Renal cortex interstitium (tissue), 15 donors: ENCODE measurements at places on chromosomes 5 and 9.

GRCh38 chr9:137168904-137169856 lies 671 bp downstream of the LRRC26 start:
- peak; percentile 18 for DNase-seq

DNA sequence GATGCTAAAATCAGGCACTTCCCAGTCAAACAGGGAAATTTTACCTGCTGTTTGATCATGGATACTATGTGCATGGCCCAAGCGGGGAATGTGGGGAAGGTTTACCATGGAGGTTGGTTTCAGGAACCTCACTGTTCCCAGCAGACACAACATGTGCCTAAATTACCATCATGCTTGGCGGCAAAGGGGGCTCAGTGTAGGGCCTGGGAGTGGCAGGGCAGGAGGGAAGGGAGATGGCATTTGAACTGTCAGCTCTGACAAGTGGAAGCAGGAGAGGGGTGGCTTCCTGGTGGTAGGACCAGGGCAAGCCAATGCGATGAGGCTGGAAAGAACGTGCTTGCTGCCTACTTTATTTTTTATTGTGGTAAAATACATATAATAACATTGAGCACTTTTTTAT lies 71.7 kb upstream of the SLC25A51 start:
- no peak for DNase-seq

DNA sequence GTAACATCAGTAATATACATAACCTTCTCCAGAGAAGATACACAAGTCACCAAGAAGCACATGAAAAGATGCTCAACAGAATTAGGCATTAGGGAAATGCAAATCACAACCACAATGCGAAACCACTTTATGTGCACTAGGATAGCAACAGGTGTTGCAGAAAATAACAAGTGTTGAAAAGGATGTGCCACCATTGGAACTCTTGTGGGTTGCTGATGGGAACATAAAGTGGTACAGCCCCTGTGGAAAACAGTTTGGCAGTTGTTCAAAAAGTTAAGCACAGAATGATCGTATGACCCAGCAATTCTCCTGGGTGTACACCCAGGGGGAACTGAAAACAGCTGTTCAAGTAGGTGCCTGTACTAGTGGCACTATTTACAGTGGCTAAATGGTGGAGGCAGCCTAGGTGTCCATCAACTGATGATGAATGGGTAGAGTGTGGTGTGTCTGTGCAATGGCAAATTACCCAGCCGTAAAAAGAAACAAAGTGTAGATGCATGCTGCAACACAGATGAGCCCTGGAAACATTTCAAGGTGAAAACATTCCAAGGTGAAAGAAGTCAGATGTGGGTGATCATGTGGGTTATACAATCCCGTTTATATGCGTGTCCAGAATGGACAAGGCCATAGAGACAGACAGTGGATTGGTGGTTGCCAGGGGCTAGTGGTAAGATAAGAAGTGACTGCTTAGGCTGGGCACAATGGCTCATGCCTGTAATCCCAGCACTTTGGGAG lies 27.2 kb downstream of the CCDC69 start:
- no peak for DNase-seq

DNA sequence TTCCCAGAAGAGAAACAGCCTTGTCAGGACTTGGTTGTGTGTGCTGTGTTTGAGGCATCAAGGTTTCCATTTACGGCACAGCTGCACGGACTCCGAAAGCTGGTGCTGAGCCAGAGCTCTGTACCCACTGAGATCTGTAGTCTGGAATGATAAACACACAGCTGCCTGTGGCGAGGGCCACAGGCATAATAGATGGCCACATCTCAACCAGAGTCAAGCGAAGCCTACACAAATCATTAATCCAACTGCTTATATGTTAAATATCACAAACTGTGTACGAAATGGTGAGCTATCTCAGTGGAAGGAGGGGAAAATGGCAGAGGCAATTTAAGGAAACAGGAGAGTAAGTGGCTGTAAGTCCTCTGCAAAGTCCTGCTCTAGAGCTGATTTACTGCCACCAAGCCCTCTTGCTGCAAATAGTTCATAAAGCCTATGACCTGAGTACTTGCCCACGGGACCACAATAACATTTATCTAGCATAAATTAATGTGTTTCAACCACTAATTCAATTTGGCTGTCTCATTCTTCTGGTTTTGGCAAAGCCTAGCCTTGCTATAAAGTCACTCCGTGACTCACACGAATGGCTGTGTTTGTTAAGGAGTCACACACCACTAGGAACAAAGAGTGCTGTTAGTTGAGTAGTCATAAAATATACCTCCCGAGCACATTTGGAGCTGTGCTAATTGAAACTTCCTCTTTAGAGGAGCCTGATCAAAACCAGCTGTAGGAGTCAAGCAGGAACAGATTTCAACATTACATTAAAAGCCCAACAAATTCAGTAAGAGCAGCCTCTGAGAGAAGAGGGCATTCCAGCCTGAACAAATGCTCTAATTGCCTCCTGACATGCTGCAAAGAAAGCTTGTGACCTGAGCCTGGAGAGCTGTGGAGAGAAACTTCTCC lies 738.6 kb upstream of the ZNF608 start:
- peak; percentile 84 for DNase-seq

DNA sequence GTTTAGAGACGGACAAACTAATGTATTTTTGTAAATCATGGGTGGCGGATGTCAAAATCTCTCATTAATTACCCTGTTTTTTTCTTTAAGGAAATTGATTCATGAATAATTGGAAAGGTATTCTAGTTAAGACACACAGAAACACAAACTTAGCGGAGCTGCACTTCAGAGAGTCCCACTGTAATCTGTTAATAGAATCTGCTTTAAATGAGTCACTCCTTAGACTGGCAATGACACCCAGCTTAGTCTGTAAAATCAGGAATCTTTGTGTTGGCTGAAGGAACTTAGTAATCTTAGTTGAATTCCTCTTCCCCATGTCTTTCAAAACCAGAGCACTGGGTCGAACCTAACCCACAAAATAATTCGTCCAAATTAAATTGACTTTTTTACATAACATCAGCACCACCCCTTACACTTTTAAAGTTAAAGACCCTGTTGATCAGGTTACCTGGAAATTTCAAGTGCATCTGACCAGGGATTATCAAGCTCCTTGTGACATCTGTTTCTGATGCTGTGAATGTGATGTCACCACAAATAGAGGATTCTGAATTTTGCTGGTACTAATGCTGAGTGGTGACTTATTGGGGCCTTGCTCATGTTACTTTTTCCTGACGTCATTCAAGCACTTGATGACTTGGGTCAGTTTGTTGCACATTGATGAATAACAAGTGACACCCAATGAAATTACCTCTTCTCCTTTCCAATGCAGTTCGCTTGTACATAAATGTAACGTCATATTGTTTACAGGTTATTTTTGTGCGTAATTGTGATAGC lies 313.6 kb downstream of the KCTD16 start:
- DNase-seq: no peak

- no peak for DNase-seq
Observed at GRCh38 chr9:104970271-104970987, 42.5 kb upstream of the ABCA1 start.

DNA sequence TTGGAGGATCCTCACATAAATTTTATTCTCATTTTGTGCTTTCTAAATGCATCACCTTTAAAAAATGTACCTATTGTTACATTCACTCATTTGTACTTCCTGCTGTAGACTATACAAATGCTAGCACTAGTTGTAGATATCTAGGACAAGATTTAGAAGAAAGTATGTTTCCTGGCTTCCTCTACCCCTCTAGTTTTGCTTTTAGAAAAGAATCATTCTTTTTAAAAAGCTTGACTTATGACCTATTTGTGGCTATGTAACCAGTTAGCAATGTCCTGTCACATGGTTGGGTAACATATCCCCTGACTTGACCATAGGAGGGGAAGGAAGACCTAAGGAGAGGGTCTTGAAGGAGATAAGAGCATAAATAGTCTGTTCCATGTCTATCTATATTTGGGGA lies 13.3 kb downstream of the CAMK4 start:
- no peak for DNase-seq

GRCh38 chr9:83472221-83472665 lies 66.0 kb downstream of the FRMD3 start:
- DNase-seq: no peak

DNA sequence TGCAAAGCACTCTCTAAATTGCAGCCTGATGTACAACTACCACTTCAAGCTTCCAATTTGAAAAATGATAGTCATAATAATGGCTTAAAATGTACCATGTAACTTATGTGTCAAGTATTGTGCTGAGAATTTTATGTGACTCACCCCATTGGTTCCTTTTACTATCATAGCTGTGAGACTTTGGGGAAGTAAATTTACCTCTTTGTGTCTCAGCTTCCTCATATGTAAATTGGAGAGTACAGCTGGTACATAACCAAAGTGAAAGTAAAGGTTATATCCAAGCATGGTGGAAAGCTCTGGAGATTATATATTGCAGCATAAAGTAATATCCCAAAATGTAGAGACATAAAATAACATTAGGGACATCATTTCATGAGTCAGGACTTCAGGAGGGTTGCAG lies 2200.4 kb upstream of the C9orf72 start:
- no peak for DNase-seq

- DNase-seq: no peak
Observed at GRCh38 chr5:179930788-179931473, 23.2 kb upstream of the TBC1D9B start.

GRCh38 chr5:1009359-1010180 lies 968 bp downstream of the NKD2 start:
- no peak for DNase-seq

DNA sequence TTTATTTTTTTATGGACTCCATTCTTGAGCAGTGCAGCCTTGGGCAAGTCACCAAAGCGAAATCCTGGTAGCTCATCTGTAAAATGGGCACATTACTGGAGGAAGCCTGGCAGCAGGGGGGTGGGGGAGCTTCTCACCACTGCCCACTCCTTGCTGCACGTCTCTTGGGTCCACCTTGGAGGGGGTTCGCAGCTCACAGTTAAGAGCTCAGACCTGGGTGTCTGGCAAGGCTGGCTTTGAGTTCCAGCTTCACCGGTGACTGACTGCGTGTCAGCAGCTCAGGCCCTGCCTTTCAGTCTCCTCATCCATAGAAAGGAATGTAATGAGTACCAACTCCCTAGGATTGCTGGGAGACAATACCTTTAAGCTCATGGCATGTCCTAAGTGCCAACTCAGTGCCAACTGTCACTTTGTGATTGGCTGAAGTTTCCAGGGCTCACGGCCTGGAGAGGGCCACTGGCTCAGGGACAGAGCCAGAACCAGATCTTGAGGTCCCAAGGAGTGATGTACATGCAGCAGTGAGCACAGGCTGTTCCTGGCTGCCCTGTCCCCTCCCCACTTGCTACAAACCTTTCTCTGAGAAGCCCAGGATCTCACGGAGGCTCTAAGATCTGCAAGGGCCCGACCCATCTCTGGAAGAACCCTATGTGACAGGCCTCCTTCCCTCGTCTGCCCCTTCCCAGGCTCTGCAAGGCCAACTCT lies 72.9 kb downstream of the C9orf50 start:
- DNase-seq: no peak

GRCh38 chr5:153153086-153153485 lies 337.4 kb upstream of the GRIA1 start:
- no peak for DNase-seq

- DNase-seq: no peak
Observed at GRCh38 chr9:68983008-68983411, 30.9 kb downstream of the PRKACG start.

DNA sequence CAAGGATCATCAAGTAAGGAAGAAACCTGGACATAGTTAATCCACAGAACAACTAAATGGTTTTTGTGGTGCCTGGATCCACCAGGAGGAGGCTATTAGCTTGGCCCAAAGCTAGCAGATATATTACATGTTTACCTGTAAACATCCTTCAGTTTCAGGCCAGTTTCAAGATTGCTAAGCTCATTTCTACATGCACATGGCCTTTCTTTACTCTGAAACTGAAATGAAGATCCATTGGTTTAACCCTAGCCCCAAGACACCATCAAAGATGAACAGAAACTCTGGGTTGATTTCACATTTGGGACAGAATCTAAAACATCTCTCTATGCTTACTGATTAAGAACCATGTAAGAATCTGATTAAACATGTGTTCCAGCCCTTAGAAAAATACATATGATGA lies 611.8 kb downstream of the TLE1 start:
- no peak for DNase-seq

GRCh38 chr5:105978011-105978410 lies 1692.7 kb downstream of the EFNA5 start:
- no peak for DNase-seq

DNA sequence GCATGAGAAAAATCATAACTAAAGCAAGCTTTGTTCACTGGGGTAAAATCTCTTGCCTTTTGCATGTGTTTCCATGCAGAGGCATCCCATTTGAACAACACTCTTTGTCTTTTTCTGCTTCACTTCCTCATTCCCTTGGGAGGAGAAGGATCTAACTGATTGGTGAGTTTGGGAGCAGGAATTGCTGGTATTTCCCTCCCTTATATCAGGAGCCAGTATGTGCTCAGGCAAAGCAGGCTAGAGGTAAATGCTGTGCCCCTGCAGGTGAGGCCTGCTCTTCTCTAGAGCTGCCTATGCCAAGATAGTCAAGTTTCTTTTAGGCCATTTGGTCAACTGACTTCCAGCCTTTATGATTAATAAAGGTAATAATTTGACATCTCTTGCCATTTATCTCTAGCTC lies 179.9 kb downstream of the COX7C start:
- no peak for DNase-seq

- no peak for DNase-seq
Observed at GRCh38 chr5:29550523-29550922, 1643.0 kb upstream of the CDH6 start.

DNA sequence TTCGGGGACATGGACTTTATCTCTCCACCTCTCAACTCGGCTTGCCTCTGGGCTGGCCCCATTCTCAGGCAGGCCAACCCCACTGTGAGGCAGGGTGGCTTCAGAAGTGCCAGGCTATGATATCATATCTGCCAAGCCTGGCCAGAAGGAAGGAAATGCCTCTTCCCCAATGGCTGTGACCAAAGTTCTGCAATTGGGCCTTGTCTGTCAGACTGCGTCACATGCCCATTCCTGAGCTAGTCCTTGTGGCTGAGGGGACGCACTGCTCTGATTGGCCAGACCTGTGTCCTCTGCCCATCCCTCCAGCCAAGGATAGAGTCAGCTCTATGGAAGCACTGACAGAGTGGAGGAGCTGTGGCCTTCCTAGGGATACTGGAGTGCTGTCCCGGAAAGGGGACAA lies 11.9 kb downstream of the SMIM23 start:
- no peak for DNase-seq

DNA sequence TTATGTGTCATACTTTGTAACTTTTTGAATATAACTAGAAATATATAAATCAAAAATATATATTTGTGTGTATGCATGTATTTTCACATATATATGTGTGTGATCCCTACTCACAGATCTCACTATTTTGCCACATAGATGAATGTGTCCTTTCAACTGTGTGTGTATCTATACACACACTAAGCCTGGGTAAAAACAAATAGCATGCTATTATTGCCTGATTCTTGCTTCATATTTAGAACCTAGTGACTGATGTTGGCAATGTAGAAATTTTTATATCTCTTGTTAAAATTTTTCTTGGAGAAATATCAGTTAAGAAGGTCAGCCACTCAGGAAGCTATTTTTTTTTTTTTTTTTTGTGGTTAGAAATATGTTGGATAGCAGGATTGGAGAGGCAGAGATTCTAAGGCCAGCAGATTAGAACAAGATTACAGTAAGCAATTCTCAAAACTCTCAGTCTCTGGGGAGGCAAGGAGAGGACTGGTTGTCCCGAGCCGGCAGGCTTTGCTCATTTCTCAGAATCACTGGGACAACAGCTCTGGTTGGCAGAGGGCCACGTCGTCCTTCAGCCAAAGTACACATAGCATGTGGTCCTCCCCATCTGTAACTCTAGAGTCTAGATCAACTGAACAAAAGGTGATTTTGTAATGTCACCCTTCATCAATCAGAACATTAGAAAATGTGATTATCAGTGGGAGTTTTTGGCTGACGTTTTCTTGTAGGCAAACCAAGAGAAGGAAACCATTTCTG lies 19.7 kb downstream of the C6 start:
- peak; percentile 58 for DNase-seq

GRCh38 chr5:180343831-180344695 lies 9.1 kb downstream of the GFPT2 start:
- DNase-seq: no peak
